ENCODE measurements at places on chromosomes 16 and 17.

DNA sequence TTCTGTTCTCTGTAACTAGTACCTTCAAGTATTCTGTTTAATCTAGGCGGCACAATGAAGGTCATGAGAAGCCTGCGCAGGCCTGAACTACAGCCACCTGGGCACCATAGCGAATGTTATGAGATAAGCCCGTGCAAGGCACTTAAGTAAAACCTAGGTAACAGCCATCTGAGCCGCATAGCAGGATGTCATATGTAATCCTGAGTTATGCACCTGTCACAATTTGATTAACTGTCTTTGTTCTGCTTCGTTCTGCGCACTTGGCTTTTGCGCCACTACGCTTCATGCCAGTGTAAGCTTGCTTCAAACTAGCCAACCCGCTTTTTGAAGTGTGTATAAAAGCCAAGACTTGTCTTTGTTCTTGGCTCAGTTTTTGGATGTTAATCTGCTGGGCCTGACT, 449.8 kb downstream of the KCNJ18 start:
- no peak for DNase-seq

- peak; percentile 97 for DNase-seq
Measured at GRCh38 chr16:23149267-23149992, at the start of gene USP31. USP31 (minus strand) TSS chr16:23149452; CDS start chr16:23149270, 182 bp downstream.

DNA sequence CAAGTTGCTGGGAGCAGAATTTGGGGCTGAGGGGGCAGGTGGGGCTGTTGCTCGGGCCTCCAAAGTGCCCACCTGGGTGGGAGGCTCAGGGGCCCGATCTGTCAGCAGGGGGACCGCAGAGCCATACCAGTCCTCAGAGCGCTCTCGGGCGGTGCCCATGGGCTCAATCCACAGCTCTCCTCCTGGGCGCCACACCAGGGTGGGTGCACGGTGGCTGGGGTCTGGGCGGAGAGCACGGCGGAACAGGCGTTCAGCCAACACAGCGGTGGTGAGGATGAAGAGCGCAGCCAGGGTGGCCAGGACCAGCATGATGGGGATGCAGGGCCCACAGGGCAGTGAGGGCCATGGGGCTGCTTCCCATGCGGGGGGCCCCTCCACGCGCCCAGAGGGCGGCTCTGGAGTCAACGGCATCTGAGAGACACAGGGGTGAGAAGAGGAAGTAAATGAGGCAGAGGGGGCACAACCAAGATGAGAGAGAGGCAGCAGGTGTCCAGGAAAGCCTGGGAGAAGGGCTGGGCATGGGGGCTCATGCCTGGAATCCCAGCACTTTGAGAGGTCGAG, 1.2 kb downstream of the C16orf54 start:
- DNase-seq = no peak

DNA sequence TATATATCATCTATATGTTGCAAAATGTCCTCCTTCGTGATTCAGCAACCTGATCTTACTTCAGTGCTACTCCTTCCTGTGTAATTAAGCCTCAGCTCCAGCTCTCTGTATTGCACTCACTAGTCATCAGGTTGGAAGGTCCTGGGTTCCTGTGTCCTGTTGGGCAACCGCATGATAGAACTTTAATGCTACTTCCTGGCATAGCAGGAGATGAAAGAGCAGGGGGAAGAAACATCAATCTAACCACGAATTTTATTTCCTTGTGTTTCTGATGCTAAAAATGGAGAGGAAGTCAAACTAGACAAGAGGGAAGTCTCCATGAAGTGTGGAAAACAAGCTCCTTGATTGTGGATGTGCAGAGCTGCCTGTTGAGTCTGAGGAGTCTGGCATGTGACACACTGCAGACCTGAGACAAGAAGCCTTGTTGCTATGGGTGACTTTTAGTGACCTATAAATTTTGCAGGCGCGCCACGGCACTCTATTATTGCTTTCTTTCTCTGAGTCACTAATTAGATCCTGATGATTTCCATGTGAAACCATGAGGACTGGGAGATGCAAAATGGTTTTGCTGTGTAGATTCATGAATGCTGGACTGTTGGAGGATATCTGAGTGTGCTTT, 25.6 kb downstream of the IGSF6 start:
- DNase-seq = no peak

DNA sequence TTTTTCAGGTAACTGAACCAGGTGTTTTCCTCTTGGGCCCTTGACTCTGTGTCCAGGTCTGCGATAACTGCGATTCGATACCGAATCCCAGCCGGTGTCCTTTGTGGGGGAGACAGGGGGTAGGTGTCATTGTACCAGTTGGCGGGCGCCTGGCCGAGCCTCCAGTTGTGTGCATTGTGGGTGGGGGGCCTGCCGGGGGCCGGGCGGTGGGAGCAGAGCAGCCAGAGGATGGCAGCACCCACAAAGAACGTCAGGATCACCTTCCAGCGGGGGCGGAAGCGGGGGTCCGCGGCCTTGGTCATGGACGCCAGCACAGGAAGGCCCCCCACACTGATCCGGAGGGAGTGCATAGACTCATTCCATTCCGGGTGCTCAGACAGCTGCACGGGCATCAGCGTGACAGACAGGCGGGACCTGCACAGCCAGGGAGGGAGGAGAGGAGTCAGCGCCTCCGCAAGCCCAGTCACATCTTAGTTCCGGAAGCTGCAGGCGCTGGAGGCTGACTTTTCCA, 12.3 kb downstream of the CANT1 start:
- peak; percentile 26 for DNase-seq

GRCh38 chr16:61812251-61812650, 224.0 kb downstream of the CDH8 start:
- no peak for DNase-seq

DNA sequence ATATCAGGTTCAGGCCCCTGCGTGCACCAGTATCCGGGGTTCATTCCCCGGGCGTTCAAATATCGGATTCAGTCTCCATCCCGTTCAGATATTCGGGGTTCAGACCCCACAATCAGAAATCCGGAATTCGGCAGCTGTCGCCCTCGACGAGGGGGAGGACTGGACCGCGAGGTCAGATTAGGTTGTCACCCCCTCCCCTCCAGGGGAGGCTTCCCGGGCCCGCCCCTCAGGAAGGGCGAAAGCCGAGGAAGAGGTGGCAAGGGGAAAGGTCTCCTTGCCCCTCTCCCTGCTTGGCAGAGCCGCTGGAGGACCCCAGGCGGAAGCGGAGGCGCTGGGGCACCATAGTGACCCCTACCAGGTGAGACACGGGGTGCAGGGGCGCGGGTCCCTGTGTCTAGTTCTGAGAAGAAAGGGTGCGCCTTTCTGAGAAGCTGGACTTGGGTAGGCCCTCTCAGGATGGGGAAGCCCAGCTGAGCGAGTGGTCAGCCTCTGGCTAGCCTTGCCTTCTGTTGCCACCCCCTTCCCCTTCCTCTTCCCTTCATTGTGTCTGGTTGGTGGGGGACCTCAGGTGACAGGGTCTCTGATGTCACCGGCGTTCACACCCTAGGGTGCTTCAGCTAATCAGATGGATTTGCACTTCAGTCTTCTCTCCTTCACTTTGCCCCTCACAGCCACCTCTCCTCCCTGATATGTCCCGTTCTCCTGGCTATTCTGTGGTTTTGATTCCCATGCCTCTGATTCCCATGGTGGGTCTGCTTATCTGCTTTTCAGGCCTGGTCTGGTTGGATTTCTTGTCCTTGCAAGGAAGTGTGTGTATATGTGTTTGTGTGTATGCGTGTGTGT, 844 bp downstream of the TAOK2 start:
- DNase-seq = peak; percentile 26

GRCh38 chr17:36934692-36935630, 2.3 kb upstream of the LHX1 start:
- DNase-seq = no peak

DNA sequence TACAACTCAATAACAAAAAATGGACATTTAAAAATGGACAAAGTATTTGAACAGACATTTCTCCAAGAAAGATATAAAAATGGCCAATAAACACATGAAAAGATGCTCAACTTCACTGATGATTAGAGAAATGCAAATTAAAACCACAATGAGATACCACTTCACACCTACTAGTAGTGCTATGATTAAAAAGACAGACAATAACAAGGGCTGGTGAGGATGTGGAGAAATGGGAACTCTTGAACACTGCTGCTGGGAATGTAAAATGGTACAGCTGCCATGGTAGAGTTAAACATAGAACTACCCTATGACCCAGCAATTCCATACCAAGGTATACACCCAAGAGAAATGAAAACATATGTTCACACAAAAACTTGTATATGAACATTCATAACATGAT, 24.9 kb downstream of the CFAP97D1 start:
- no peak for DNase-seq

GRCh38 chr17:50177983-50178834, 12.4 kb downstream of the SGCA start:
- peak; percentile 73 for DNase-seq

GRCh38 chr16:63100082-63100481, 1063.8 kb upstream of the CDH8 start:
- DNase-seq = no peak
